NCI-H1105 treated with DMSO at 0.1 percent for 48 hours (cell line): ENCODE measurements at places on chromosomes 1 and 21.

- DNase-seq: no peak
Observed at GRCh38 chr1:235918032-235918431, 51.3 kb upstream of the LYST start.

GRCh38 chr21:38257667-38258066, 876 bp downstream of the KCNJ15 start:
- DNase-seq: no peak

DNA sequence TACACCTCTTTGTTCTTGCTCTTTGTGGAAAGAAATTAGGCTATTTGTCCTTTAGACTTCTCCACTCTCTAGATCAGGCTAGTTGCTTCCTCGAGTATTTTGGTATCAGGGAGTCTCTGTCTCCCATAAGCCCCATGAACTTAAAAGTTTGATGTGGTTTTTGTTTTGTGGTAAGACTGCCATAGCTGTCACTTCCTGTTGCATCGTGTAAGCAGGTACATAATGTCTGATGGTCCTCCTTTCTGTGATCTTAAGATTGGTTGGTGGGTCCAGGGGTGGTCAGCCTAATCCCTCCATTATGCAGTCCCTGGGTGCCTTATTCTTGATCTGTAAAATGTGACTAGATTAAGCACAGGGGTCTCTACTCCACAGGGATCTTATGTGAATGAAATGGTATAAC, 23.1 kb downstream of the CD53 start:
- no peak for DNase-seq

DNA sequence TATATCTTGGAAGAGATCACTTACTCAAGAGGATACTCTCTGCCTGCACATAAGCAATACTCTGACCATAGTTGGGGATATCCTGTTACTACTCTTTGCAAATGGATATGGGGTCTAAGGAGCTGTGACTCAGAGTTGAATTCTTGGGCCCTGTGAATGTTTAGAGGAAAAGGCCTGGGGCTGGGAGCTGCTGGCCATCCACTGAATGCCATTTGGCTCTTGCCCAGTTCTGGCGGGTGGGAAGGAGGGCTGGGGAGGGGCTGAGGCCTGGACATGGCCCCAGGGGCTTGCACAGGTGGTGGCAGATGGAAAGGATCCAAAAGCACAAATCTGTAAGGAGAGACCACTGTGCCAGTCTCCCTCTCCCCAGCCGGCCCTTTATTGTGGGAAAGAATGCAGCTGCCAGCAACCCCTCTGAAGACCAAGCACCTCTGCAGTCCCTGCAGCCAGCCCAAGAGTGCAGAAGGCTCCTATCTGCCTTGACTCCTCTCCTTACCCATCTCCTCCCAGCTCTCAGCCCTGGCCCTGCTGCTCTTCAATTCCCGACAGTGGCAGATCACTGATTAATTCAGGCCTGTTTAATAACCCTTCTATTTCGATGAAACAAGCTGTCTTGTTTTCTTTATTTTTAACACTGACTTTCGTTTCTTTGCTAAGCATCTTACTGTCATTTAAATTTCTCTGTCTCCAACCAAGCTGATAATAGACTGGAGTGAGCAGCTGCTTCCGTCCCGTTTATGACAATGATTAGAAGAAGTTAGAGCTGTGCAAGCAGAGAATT, 12.1 kb downstream of the PLXNA2 start:
- DNase-seq: peak; percentile 36

- DNase-seq: no peak
Observed at GRCh38 chr1:21783679-21784603, 992 bp upstream of the USP48 start.

- no peak for DNase-seq
Observed at GRCh38 chr1:182927693-182928433, 25.1 kb downstream of the SHCBP1L start.

GRCh38 chr1:939511-940106, 15.9 kb downstream of the SAMD11 start:
- DNase-seq: no peak

- DNase-seq: no peak
Observed at GRCh38 chr1:243706563-243706962, 143.5 kb downstream of the AKT3 start.

- DNase-seq: no peak
Observed at GRCh38 chr1:117555806-117556205, 50.0 kb upstream of the TENT5C start.

GRCh38 chr1:2155788-2156187, 38.8 kb downstream of the FAAP20 start:
- no peak for DNase-seq

DNA sequence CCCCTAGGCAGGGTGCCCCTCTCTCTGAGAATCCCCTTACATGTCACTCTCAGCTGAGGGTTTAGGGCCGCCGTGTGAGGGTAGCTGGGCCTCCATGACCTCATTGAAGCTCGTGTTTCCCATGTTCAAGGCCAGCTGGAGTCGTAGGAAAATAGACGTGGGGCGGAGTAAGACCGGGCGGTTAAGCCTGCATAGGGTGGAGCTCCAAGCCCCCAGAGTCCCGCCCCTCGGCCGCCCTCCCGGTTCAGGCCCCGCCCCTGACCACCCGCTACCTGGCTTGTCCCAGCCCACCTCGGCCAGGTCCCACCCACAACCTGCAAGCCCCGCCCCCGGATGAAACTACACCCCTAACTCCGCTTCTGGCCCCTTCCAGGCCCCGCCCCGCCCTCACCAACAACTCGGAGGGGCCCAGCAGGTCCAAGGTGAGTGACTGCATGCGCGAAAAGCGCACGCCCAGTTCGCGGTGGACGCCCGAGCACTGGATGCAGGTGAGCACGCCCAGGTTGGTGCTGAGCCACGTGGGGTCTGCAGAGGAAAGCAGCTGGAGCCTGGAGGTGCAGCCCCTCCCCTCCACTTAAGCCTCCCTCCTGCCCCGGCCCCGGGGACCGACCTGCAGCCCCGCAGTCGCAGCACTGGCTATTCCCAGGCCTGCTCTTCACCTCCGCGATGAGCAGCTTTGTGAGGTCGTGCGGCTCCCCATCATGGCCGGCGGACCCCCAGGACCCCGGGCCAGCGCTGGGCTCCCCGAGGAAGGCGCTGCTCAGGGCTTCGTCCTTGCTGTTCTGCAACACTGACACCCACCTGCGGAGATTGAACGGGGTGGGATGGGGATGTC, 12.2 kb upstream of the TCEA3 start:
- DNase-seq: no peak

- no peak for DNase-seq
Observed at GRCh38 chr1:236761397-236762132, 33.5 kb upstream of the MTR start.

DNA sequence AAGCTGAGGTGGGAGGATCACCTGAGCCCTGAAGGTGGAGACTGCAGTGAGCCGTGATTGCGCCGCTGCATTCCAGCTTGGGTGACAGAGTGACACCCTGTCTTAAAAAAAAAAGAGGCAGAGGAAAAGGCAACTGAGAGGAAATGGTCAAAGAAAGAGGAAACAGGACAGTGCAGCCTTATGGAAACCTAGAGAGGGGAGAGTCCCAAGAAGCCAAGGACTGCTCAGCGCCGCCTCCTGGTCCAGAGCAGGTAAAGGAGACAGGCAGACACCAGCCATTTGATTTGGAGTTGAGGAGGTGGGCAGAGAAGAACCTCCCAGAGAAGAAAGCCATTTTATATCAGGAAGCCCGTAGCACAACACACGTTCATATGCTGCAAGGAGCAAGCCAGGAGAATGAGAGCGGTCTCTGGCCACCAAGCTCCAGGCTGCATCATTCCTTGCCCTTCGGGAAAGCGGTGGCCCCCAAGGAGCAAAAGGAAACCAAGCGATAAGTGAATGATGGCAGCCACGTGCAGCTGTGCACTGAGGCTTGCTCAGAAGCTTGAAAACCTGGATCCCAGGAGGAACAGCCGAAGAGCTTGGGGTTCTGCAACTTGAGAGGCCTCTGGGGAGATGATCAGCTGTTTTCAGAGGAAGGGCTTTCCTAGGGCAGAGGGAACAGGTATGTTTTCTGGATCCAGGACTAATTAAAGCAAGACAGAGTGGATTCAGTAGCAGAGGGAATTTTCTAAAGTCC, 33.7 kb downstream of the LRRC42 start:
- no peak for DNase-seq
